Left ventricle myocardium superior (tissue), 1 donor: ENCODE measurements at places on chromosomes 7 and 10. TPM values are rescaled to one million over a fixed set of nuclear protein-coding genes. Genes with fewer than 3 reads are reported as not detected.

Gene CELF2
- total RNA-seq = 68.3 TPM

Gene MSMB
- not detected for total RNA-seq

Gene SYT15B
- 1.8 TPM for total RNA-seq

Gene PDZD7
- total RNA-seq = 0.17 TPM

Gene PPP1R17
- not detected for total RNA-seq

Gene CPA1
- total RNA-seq = not detected

Gene EIF4H
- 172 TPM for total RNA-seq

Gene NSMCE4A
- total RNA-seq = 30.3 TPM

Gene LBX1
- not detected for total RNA-seq

Gene LMTK2
- 24.7 TPM for total RNA-seq

Gene TRIM50
- 0.30 TPM for total RNA-seq

Gene OPN1SW
- total RNA-seq = not detected

Gene PDCD11
- total RNA-seq = 12.1 TPM

Gene CCL26
- total RNA-seq = not detected

Gene CTTNBP2
- total RNA-seq = 0.77 TPM

Gene ADCYAP1R1
- total RNA-seq = 6.0 TPM

Gene PTCD1
- total RNA-seq = 3.1 TPM

Gene GRID1
- 2.4 TPM for total RNA-seq

Gene METTL27
- 0.27 TPM for total RNA-seq

Gene AOAH
- total RNA-seq = 2.4 TPM

Gene GFRA1
- 6.7 TPM for total RNA-seq

Gene PLEKHS1
- not detected for total RNA-seq

Gene UCN3
- not detected for total RNA-seq

Gene PRF1
- total RNA-seq = 3.2 TPM

Gene ADCK2
- total RNA-seq = 10.0 TPM

Gene HABP2
- not detected for total RNA-seq

Gene PNLIPRP1
- total RNA-seq = not detected

Gene TMEM26
- 0.67 TPM for total RNA-seq

Gene SH2D4B
- total RNA-seq = not detected

Gene PAX4
- total RNA-seq = not detected

Gene SUMF2
- total RNA-seq = 29.2 TPM

Gene HGF
- 2.4 TPM for total RNA-seq

Gene PUS7
- 3.7 TPM for total RNA-seq

Gene PDE6C
- not detected for total RNA-seq
